ENCODE measurements at places on chromosomes 12 and 14. TPM values are rescaled to one million over a fixed set of nuclear protein-coding genes. Genes with fewer than 3 reads are reported as not detected.

PRB2 gene
- total RNA-seq, result not detected

PGF gene
- total RNA-seq, result 33.7 TPM

BICDL1 gene
- 1.7 TPM for total RNA-seq

VRTN gene
- total RNA-seq, result not detected

ASB8 gene
- total RNA-seq, result 34.2 TPM

NKX2-1 gene
- not detected for total RNA-seq

CHGA gene
- total RNA-seq, result not detected

TAMALIN gene
- total RNA-seq, result 64.2 TPM

SMCO2 gene
- total RNA-seq, result 0.90 TPM

KERA gene
- not detected for total RNA-seq

TMEM63C gene
- 0.06 TPM for total RNA-seq

PCED1B gene
- 12.6 TPM for total RNA-seq
